Activated CD4-positive, alpha-beta T cell treated with anti-CD3 and anti-CD28 coated beads, Interleukin-2, amount 50 U/mL, for 4 hours (primary cell): ENCODE measurements at places on chromosomes 4 and X.

DNA sequence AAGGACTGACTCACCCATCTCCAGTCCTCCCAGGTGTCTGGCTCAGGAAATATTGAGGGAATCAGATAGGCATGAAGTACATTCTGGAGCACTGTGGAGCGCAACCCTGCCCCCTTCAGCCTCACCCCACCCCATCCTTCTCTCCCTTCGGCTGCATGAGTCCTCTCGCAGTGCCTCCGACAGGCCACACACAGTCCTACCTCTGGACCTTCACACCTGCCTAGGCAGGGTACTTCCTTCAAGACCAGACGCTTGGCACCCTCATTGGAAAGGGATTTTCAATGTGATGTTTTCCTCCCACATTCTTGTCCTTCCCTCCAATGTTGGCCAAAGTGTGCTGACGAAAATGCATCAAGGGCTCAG is 26.8 kb upstream of the PPP2R2C start:
- DNase-seq, result no peak

GRCh38 chrX:69361311-69361845 is 142.7 kb upstream of the NALF2 start:
- DNase-seq, result no peak

DNA sequence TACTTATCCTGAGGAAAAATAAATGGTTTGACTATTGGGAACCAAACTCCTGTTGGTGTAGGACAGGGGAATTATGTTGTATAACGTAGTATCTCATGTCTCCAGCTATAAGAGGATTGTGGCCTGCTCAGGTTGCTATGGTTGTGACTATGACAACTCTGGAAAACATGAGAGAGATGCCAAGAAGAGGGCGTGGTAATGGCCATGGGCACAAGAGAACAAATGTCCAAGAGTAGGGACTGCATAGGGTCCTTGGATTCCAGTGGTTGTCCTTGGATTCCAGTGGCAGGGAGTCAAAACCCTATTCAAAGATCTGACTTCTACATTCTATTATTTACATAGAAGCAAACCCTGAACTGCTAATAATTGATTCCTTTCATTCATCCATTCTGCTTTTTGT is 6.8 kb upstream of the MOB1B start:
- DNase-seq, result no peak

DNA sequence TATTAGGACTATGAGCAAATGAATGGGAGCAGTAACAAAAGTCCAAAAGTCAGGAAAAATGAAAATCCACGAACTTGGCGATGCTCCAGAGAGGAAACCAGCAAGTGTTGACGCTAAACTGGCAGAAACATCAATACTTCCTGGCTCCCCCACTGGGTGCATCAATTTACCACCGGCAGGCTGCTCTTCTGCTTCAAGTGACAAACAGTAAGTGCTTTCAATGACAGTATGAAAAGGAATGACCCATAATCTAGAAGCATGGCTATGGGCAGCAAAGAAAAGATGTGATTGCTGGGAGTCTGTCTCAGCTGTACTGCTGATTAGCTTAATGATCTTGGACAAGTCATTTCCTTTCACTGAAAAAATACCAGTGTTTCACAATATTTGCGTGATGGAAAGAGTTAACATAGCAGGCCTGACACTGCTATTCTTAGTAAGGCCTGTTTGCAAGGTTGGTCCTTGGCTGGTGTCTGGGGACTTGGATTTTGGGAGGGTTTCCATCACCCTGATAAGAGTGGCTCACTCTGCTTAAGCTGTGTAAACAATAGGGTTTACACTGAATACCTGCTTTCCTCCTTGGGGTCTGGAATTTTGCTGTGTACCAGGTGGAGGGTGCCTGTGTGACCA is 8.7 kb downstream of the ATP11C start:
- DNase-seq, result no peak
